ENCODE measurements at places on chromosomes 2 and 18.

DNA sequence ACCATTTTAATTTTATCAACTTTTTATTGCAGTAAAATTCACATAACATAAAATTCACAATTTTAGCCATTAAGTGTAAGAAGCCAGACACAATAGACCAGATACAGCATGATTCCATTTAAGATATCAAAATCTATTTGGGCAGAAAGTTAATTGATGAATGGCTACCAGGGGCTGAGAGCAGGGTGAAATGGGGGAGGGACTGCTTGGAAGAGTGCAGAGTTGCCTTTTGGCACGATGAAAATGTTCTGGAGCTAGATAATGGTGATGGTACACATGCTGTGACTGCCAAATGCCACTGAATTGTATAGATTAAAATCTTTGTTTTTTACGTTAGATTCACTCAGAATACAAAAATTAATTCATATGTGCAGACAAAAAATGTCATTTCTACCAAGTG lies 289.3 kb upstream of the HNMT start:
- DNase-seq = no peak

DNA sequence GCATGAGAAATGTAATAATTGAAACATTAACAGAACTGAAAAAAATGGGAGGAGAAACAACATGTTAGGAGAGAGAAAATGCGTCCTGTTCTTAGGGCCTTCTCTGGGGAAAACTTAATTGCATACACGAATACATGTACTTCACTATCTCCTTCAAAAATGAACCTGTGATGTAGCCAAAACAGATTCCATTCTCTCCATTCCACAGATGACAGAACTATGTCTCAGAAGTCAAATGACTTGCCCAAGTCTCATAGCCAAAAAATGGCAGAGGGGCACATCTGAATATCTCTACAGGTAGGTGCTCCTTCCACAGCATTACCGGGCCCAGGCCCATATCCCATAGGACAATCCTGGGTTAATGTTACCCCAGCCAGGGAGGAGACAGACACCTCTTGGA lies 3.9 kb upstream of the DCTN1 start:
- no peak for DNase-seq

- no peak for DNase-seq
Measured at GRCh38 chr18:23032030-23032582, 99.0 kb downstream of the RBBP8 start.

GRCh38 chr2:202290970-202291369 lies 25.4 kb downstream of the NOP58 start:
- DNase-seq = no peak
